ENCODE measurements at places on chromosomes 6 and 20.

DNA sequence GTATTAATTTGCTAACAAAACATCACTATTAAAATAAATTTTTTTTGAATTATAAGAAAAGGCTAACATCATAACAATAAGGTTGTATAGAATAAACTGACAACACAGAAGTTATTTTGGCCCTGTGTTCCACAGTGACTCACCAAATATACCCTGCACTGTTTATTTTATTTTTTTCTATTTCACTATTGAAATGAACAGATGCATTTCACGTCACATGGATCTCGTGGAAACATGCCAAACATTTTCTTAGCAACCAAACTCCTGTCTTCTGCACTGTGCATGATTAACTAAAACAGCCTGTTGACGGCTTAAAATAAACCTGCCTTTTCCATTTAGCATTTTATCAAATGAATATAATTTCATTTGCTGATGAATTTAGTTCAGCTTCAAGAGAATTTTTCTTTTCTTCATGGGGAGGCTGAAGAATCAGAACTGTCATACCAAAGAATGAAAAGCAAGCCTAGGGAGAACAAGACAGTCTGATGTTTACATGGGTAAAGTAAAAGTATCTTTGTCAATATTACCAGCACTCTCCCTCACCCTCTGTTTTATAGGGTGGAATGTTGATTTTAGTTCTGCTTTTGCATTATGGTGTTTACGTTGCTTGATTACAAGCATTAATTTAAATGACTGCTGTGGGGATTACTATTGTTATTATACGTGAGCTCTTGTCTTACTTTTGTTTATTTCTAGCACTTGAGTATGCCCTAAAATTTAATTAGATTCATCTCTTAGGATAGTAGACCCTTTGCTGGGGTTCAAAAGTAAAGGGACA is 115.3 kb downstream of the LCA5 start:
- DNase-seq: no peak

GRCh38 chr6:98824902-98825599 is 9.3 kb upstream of the POU3F2 start:
- DNase-seq: no peak

DNA sequence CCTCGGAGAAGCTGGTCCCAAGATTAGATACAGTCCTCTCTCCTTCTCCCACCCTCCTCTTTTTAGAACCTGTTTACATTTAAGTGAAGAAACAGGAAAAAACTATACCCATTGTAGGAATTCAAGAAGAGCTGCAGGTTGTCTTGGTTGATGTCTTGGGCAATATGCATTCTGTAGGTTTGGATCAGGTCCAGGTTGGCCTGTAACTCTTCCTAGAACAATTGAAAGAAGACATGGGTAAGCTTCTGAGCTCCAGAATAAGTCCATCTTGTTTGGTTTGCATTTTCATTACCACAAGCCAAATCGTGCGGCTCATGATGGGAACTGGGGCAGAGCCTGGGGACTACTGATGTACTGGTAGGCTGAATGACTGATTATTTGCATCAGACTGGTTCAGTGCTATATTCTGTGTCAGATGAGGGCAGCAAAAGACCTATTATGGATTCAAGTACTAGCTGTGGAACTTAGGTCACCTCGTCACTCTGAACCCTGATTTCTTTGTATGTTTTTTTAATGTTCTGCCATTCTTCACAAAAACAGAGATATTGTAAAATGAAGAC is 20.3 kb upstream of the SLA2 start:
- DNase-seq: no peak

DNA sequence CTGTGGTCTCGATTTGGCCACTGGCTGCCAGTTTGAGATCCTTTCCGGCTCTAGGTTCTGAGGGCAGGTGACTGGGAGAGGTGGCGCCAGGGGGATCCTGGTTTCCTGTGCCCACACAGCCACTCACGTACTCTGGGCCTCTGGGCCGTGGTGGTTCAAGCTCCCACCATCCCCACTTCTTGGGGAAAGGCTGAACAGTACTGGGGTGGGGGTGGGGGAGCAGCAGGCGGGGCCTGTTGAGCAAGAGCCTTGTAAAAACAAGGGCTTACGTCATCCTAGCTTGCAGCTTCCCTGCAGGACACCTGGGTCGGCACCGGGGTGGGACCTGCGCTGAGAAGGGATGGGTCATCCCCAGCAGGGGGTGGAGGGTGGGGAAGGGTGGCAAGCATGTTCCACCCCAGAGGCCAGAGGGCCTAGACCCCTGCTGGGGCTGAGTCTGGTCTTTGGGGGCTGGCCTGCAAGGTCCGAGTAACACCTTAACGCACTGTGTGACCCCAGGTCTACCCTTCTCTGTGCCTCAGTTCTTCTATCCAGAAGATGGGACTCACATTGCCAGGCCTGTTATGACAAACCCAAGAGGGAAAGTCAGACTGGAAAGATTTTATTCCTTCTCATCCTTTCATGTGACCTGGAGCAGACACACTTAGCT is 3.1 kb upstream of the CEBPB start:
- no peak for DNase-seq

- DNase-seq: no peak
Measured at GRCh38 chr20:43542161-43542560, 16.7 kb upstream of the SGK2 start.

- no peak for DNase-seq
Measured at GRCh38 chr20:41018153-41018552, 10.5 kb upstream of the TOP1 start.

- DNase-seq: peak; percentile 54
Measured at GRCh38 chr6:33694401-33694931, 17.0 kb downstream of the UQCC2 start.

- DNase-seq: no peak
Measured at GRCh38 chr20:10094566-10095173, 59.9 kb downstream of the ANKEF1 start.

DNA sequence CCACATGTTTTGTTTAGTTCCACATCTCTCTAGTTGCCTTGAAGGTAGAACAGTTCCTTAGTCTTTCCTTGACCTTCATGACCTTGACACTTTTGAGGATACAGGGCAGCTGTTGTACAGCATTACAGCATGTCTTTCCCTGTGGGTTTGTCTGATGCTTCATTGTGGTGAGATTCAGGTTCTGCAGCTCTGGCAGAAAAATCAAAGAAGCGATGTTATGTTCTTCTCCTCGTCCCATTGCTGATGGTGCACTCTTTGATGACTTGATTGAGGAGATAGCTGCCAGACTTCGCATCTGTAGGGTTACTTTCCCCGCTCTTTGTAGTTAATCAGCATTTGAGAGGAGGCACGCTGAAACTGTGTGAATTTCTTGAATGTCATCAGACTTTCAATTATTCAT is 12.0 kb downstream of the CEBPB start:
- DNase-seq: no peak

DNA sequence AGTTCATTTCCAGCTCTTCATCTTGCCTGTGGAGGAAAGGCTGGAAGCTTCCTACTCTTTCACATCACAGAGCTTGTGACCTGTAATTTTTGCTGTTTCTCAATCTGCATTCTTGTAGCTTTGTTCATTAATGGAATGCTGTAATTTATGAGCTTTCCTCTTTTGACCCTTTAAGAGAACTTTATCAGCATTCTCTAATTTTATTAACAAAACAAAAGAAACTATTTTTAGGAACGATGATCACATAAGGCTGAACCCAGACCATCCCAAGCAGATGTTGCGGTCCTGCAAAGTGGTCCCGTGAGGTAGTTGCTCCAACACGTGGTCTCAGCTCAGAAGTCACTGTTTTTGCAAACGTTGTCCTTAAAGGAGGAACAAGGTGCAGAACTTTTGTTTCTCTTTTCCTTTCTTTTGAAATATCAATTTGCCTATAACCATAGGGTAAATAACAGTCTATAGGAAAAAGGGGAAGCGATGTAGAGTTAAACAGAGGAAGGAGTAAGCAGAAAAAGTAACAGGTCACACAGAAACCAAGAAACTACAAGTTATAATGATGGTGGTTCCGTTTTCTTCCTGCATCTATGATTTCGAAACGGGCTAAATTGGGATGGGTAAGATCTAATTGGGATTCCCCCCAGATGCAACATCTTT is 121.3 kb upstream of the PHACTR1 start:
- no peak for DNase-seq

DNA sequence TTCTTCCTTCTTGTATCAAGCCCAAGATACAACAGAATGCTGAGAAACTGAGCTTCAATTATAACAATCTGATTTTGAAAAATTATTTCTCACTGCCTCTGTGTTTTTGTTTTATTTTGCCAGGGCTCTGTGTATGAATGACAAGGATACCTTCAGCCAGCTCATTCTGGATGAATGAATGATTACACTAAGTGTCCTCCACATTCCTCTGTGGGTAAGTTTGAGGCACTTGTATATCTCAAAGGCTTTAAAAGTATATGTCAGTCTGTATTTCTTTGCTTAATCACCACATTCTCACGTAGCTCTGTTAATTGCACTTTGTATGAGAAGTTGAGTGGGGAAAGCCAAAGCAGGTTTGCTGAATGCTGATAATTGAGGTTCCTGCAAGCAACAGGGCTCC is 95.1 kb downstream of the TIAM2 start:
- DNase-seq: no peak

DNA sequence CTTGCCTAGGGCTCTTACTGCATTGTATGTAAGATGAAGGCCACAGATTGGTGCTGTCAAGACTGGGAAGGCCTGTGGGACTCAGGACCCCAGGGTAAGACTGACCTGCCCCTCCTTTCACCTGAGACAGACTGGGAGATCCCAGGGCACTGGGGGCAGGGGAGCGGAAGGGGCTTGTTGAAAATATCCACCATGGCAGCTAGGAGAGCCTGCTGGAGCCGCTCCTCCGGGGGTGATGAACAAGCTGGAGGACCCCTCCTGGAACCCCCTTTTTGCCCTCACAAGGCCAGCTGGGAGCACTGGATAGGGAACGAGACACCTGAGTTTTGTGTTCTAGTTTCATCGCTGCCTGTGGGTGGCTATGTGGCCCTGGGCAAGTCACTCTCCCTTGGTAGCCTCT is 9.2 kb upstream of the SDCBP2 start:
- DNase-seq: no peak

GRCh38 chr6:71649915-71650314 is 236.4 kb upstream of the RIMS1 start:
- DNase-seq: no peak

DNA sequence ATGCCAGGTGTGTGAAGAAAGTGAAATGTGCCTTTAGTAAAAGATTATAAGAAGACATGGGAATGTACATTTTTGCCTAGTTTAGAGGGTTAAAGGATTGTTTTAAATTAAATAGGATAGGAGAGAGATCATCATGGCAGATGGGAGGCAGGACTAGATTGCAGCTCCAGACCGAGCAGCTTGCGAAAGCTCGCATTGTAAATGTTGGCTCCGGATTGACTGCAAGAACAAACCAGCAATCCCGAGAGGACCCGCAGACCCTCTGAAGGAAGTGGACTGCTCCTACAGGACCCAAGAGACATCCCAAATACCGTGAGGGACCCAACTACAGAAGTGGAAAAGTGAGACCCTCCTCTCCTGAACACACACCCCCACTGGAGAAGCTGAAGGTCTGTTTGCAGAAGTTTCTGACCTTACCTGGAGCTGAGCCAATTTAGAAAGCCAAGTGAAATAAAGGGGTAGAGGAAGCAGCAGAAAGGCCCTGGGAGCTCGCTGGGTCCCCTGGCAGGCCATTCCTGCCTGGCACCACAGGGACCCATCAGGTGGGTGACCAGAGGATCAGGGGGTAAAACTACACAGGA is 30.0 kb upstream of the TPD52L1 start:
- no peak for DNase-seq

GRCh38 chr20:7497985-7498384 is 442.3 kb downstream of the HAO1 start:
- no peak for DNase-seq

DNA sequence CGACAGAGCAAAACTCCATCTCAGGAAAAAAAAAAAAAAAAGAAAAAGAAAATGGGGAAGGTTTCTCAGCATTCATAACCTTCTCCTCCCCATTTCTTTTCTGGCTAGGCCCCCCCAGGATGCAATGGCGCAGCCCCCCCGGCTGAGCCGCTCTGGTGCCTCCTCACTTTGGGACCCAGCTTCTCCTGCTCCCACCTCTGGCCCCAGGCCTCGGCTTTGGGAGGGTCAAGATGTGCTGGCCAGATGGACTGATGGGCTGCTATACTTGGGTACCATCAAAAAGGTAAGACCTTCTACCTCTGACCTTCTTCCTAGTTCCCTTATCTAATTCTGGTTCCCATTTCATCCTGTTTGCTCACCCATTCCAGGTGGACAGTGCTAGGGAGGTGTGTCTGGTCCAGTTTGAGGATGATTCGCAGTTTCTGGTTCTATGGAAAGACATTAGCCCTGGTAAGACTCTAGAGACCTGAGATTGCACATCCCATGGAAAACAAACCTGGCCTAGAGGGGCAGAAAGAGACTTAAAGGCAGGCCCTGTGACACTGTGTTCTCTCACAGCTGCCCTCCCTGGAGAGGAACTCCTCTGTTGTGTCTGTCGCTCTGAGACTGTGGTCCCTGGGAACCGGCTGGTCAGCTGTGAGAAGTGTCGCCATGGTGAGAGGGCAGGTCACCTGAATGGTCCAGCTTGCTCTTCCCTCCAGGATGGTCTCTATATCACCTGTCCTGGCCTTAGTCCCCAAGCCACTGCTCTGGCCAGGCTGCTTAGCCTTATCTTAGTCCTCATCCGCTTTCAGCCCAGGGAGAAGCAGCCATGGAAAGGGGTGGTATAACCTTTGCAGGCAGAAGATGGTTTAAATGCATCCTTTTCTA is 1.6 kb downstream of the PHF1 start:
- no peak for DNase-seq

- no peak for DNase-seq
Measured at GRCh38 chr6:50591135-50591534, 122.2 kb upstream of the TFAP2D start.

GRCh38 chr20:9660236-9660868 is 146.0 kb downstream of the LAMP5 start:
- no peak for DNase-seq

GRCh38 chr20:16240355-16240754 is 332.9 kb downstream of the KIF16B start:
- no peak for DNase-seq
